WTC11 (cell line): ENCODE measurements at places on chromosomes 12 and 14. TPM values are rescaled to one million over a fixed set of nuclear protein-coding genes. Genes with fewer than 3 reads are reported as not detected.

DNA sequence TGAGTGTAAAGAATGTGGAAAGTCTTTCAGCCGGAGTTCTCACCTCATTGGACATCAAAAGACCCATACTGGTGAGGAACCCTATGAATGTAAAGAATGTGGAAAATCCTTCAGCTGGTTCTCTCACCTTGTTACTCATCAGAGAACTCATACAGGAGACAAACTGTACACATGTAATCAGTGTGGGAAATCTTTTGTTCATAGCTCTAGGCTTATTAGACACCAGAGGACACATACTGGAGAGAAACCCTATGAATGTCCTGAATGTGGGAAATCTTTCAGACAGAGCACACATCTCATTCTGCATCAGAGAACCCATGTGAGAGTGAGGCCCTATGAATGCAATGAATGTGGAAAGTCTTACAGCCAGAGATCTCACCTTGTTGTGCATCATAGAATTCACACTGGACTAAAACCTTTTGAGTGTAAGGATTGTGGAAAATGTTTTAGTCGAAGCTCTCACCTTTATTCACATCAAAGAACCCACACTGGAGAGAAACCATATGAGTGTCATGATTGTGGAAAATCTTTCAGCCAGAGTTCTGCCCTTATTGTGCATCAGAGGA lies 25.1 kb upstream of the ZNF268 start:
- DNase-seq = no peak

- no peak for DNase-seq
Observed at GRCh38 chr12:2886768-2887450, 3.8 kb upstream of the TULP3 start.

DNA sequence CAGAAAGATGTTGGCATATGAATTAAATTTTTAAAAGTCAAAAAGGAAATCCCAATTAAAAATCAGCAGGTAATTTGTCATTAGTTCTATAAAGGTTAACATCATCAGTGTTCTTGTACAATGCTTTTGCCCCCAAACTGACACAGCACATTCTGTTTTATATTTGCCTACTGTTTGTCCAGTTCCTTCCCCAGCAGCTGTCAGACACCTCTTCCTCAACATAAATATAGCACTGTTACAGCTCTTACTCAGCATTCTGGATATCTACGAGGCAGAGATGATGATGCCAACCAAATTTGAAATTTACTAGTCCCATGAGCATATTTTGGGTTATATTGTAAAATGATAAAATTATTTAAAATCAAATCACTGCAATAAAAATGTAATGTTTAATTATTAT lies 124.6 kb downstream of the SINHCAF start:
- DNase-seq = no peak

GRCh38 chr12:2820432-2820831 lies 8.0 kb downstream of the ITFG2 start:
- no peak for DNase-seq

DNA sequence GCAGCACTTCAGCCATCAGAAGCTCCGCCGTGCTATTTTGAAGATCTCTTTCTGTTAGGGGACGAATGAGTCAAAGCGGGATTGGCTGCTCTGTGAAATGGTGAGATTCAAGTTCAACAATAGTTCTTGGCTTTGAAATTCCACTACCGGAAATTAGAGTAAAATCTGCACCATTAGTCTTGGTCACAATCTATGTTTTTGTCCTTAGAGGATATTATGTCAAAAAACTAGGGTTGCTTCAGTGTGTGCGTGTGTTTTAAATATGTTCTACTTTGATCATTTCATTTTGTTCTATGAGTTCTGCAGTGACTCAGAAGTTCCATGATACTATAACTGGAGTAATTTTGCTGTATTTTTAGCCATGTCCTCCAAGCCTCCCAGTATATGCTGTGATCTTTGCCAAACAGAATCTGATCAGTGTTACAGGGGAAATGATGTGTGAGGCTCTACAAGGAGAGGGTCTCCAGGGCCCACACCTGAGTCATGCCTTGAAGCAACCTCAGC lies 22.6 kb downstream of the GPHB5 start:
- no peak for DNase-seq

The LDHB gene
- 1,504 to 1,616 TPM (median 1,559 TPM) in 3 replicates for total RNA-seq

The SDR39U1 gene
- 55.0 to 59.2 TPM (median 56.7 TPM) in 3 replicates for total RNA-seq

The RND1 gene
- total RNA-seq = 7.6 to 9.1 TPM (median 8.5 TPM) in 3 replicates

The RNASE4 gene
- total RNA-seq = 1.0 to 2.8 TPM (median 2.4 TPM) in 3 replicates

The CELA1 gene
- not detected in 3 replicates for total RNA-seq

The TAS2R8 gene
- not detected in 3 replicates for total RNA-seq

The KICS2 gene
- 9.9 to 11.6 TPM (median 10.7 TPM) in 3 replicates for total RNA-seq

The PPP1R1A gene
- total RNA-seq = 12.4 to 15.5 TPM (median 13.1 TPM) in 3 replicates

The ETFRF1 gene
- total RNA-seq = 5.9 to 7.4 TPM (median 7.1 TPM) in 3 replicates

The LRP1-AS gene
- total RNA-seq = not detected in 3 replicates

The AKAP3 gene
- 1.8 to 2.6 TPM (median 1.9 TPM) in 3 replicates for total RNA-seq

The TMEM52B gene
- not detected in 3 replicates for total RNA-seq
